Stimulated activated CD4-positive, alpha-beta T cell treated with anti-CD3 and anti-CD28 coated beads, Interleukin-1b, Interleukin-23, amount 100 ng/mL, for 1 hour (primary cell): ENCODE measurements at places on chromosomes 6 and 20.

GRCh38 chr6:155850408-155850841 lies 394.8 kb upstream of the NOX3 start:
- DNase-seq: no peak

DNA sequence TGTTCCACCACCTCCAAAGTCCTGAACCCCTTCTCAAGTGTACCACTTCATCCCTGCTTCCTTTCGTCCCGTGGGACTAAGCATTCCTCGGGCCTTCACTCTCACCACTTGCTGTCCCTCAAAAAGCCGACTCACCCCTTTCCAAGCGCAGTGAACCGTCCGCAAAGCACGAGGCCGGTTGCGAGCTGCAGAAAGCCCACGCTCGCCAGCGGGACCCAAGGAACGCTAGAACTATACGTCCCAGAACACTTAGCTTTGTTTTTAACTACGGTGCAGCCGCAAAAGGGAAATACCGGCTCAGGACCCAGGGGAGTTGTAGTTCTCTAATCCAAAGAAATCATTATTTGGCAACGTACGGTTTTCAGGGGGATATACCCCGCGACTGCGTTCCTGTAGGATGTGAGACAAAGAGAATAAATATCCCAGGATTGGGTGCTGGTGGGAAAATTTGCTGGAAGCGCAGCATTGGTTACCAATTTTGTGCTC lies 416 bp upstream of the POLR1H start:
- no peak for DNase-seq

- no peak for DNase-seq
Observed at GRCh38 chr6:133436652-133437051, 195.5 kb downstream of the EYA4 start.

DNA sequence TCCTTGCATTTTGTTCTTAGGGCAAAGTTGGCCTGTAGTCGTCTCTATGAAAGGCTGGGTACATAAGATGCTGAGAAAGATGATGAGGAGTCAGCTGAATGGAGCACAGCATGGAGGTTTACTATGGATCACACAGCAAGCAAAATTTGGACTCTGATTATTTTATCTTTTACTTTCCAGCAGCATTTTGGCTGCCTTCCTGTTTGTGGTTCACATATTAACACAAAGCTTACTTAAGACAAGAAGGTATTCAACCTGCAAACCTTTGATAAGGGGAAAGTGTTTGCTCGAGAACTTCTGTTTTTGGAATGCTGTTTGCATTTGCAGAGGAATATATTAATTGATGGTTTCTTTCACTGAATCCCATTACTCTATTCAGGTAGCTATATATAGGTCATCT lies 103.1 kb upstream of the ENPP5 start:
- no peak for DNase-seq

DNA sequence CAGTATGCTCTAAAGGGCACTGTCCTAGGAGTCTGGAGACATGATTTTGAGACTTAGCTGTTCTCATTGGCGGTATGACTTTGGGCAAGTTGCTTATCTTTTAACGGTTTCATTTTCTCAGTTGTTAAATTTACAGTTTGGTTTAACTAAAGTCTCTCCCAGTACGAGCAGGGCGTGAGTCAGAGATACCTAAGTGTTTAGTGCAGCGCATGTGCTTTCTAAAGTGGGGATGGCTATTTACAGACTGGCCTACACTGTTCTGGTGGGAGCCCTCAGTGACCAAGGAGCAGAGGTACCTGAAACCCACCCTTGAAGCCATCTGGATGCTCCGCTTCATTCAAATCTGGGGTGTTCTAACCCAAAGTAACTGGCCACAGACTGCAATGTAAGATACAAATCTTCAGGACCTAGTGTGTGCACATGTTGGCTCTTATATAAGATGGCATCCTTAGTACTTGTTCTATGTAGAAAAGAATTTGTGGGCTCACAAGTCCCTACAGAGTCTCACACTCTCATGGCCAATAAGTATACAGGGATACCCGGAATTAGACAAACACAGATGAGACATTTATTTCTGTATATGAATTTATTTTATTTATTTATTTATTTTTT lies 10.7 kb downstream of the MSH5 start:
- DNase-seq: no peak

GRCh38 chr6:55997223-55997874 lies 122.0 kb upstream of the BMP5 start:
- no peak for DNase-seq

DNA sequence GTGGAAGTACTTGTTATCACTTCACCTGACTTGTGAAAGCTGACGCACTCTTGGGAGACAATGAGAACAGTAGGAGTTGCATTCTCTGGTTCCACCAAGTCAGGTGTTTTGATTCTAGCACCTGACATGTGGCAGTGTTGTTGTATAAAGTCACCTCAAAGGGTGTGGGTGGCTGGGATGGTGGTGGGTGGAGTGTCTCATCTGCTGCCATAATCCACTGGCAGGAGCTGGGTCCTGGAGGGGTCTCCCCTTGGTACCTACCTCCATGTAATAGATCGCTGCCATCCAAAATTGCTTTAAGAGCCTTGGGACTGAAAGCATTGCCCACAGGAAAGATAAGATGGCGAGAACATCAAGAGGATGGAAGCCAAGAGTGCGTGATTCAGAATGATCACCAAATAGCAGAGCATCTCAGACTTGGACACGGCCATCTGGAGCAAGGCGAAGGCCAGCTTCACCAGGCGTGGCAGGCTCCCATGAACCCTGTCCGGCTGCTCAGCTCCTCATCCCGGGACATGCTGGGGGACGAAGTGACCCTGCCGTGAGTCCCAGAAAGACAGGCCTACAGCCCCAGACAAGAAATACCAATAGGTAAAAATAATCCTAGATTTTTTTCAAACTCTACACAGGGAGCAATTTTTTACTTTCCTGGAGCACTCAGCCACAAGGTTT lies 56.6 kb downstream of the NPEPL1 start:
- no peak for DNase-seq

- no peak for DNase-seq
Observed at GRCh38 chr6:106460481-106460880, 100.0 kb downstream of the CRYBG1 start.

- DNase-seq: no peak
Observed at GRCh38 chr6:112743323-112743722, 396.2 kb downstream of the RFPL4B start.
